ENCODE measurements at places on chromosomes 7 and 10.

DNA sequence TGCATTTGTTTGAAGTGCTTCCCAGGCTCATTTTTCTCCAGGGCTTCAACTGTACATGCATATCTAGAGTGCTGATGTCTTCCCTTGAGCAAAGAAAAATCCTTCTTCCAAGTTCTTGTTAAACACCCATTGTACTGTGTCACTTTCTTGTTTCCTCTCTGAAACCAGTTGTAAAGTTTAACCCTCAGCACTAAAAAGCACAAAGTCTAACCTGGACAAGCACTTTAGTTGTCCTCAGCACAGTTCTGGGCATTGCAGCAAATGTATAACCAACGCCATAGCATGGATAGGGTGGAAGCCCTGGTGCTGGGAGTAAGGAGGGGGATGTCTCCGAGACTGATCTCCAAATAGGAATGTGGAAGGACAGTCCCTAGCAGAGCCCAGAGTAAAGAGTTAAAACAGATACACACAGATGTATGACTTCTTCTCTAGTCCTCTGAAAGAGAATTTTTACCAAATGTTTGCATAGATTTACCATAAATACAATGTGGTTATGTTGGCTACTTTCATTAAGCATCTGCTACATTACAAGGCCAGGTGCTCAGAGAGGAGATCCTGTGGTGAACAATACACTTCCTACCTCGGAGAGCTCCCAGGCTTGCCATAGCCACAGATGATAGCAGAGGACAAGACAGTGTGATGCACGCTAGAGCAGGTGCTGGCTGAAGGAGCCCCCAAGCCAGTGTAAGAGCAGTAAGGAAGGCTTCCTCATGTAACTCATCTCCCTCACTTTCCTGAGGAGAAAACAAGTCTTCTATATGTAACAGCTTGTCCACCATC is 57.0 kb downstream of the DNAJC12 start:
- no peak for DNase-seq

GRCh38 chr7:155357573-155358041 is 59.9 kb downstream of the INSIG1 start:
- DNase-seq: no peak

DNA sequence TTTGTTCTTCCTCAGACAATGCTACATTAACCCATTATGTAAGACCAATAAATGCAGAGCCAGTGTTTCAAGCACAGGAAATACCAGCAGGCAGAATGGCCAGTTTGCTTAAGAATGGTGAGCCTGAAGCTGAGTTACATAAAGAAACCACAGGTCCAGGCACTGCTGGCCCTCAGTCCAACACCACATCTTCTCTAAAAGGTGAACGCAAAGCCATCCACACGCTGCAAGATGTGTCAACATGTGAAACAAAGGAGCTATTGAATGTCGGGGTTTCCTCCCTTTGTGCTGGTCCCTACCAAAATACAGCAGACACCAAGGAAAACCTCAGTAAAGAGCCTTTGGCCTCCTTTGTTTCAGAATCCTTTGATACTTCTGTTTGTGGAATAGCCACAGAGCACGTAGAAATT is 63.8 kb downstream of the TASOR2 start:
- DNase-seq: no peak

DNA sequence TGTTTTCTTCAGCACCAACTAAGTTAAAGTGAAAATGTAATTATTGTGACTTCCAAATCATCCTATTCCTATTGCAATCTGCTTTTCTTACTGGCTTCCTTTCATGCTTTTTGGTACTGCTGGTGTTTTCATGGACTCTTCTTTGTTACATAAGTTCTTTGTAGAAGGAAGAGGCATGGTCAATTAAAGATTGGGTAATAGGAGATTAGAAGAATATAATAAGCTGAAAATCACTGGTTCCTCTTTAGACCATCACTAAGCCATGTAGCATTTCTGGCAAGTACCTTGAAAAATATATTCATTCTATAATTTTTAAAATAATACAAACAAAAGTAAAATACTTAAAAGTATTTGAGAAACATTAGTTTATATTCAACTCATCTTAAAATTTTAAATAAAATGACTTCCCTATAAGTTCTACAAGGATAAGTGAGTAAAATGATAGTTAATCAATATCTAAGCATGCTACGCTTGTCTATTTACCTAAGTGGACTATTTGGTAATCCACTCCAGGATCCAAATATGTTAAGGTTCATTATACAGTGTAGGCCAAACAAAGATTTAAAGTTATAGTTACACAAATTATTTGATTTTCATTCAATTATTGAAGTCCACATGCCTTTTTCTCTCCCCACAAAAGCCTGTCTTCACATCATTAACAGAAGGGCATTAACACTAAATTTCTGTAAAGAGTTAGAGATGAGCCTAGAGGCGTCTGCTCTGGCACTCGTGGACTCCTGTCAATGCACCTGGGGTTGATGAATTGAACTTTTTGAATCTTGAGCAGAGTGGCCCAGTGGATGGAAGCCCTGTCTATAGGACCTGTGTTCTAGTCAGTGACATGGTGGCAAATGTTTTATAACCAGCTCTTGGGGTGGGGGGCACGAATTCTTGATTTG is 408.1 kb downstream of the INHBA start:
- DNase-seq: no peak

DNA sequence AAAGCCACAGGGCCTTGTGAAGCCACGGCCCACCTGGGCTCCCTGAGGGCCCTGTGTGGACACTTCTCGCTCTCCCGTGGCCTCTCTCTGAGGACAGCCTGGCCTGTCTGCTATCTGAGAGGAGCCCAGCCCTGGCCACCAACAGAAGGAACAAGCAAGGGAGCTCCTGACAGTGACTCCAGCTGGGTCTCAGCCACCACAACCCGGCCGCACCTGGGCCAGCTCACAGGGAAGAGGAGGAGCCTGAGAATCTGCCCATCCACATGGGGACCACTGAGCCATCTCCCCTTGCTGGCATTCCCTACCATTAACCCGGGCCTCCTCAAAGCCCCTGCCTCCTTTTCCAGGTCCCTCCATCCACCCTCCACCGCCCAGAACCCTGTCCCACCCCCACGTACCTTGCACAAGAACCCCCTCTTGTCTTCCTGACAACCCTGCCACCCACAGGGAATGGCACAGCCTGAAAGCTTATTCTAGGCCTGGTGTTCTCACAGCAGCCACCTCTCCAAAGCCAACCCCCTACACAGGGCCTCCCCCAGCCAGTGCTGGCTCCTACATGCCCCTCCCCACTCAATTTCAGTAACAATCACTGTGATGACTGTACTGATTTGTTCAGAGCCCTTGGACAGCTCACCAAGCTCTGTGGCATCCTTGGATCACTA is 120.2 kb downstream of the GRID1 start:
- no peak for DNase-seq

DNA sequence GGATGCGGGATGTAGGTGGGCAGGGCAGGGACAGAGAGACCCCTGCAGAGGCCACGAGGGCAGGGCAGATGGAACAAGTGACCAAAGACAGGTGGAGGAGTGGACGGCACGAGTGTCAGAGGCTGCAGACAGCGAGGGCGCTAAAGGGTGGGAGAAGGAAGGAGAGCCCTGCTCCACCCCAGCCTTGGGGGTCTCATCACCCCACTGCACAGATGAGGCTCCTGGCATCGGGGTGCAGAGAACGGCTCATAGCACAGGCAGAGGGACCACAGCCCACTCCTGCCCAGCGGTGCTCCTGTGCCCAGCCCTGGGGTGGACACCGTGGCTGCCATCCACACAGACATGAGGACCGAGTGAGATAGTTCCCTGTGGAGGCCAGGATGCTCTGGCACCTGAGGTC is 2.2 kb upstream of the LAT2 start:
- no peak for DNase-seq

DNA sequence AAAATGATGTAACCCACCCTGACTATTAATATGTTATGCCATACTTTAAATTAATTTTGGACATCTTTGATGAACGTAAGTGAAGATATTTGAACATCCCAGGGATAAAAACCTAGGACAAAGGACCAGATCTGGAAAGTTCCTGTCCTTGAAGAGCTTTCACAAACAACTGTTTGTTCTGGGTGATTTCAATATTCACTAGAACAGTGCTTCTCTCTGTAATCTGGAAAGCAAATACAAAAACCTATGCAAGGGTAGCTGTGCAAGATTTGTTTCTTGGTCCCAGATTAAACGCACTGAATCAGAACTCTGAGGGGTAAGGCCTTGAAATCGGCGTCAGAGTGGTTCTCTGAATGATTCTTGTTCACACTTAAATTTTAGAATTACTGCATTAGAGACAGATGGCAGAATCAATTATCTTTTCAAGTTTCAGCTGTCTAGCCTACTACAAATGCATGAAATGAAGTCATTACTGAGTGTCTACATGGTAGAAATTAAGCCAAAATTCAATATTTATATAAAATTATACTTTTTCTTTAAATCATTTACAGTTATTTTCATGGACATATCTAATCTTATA is 69.6 kb upstream of the CSTF2T start:
- no peak for DNase-seq

GRCh38 chr10:124741922-124742412 is 2.2 kb downstream of the FAM53B start:
- DNase-seq: no peak

DNA sequence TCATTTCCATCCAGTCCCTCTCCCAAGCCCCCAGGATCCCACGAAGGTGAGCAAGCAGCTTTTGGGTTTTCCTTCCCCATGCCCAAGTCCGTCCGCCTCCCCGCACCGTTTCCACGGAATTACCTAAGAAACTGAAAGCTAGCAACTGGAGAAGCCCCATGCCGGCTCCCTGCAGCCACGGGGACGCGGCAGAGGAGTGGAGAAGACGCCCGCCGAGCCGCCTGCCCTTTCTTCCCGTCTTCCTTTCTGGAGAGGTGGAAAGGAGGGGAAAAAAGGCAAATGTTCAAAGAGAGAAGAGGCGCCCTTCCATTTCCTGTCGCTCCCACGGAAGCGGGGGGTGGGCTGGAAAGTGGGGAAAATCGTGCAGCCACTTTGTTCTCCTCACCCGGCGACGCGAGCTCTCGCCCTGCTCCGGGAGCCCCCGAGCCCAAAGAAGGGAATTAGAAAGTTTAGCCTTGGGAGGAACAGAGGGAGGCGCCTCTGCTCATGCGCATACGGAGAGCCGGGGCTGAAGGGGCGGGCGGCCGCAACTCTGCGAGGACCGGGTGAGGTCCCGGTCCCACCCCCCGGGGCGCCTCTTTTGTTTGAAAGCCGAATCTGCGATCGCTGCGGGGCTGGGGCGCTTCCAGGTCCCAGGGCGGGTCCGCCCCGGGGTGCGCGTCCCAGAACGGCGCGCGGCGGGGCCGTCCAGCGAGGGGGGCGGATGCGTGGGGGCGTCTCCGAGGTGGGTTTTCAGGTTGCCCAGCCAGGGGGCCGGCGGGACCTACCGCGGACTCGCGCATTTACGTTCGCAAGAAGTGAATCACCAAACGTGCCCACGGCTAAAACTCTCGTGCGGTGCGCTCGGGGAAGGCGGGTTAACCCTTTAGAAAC is at the start of gene LAMB1:
Gene LAMB1 (minus strand): TSS at position 436 of the 873 bp plus-strand sequence. CDS start 276 bp downstream, at position 160.
- DNase-seq: peak; percentile 80

DNA sequence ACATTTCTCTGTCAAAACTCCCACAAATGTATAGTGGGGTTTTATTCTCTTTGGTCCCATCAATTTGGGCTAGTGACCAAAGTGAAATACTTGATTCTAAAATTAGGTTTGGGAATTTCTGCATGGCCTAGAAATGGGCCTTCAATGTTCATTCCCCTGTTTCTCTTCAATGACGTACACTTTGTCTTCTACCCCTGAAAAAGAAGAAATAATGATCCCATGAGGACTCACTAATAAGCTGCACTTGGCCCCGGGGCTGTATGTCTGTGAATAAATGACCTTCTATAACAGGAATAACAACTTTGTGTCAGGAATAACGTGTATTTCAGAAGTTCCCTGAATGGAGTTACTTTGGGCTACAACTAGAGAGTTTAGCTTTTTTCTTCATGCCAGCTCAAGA is 20.2 kb downstream of the OR6B1 start:
- DNase-seq: no peak

DNA sequence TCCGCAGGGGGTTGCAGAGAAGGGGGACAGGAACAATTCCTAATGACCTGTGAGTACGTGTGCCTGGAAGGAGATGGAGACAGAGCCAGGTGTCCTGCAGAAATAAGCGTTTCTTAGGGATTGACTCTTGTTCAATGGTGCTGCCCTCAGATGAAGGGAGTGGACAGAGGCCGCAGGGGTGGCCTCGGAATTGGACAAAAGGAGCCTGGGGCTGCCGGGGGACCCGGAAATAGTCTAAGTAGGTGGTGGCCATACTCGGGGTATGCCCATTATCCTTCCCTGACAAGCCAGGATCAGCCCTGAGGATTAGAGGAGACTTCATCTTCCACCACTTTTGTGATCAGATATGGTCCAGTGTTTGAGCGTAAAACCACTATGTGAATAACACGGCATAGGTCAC is 39.2 kb downstream of the ELFN1 start:
- DNase-seq: no peak

DNA sequence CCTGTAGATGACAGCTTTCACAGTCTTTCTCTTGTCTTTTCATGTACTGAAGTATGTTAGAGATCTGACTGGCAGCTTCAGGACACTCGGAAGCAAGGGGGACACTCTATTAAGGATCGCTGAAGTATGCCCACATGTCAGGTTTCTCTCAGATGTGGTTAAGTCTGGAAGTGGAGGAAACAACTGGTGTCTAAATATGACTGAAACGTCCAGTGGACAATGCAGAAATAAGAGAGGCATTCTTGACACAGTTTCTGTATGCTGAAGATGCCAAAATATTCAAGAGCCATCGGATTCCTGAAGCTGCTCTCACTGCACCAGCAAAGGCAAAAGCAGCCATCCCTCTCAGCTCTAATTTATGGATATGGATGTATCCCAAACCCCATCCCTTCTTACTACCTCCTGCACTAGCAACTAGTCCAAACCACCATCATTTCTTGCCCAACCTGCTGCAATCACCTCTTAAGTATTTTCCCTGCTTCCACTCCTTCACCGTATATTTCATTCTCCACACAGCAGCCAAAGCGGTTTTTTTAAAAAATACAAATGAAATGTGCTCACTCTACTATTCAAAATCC is 113.4 kb downstream of the REEP3 start:
- no peak for DNase-seq

- DNase-seq: no peak
Observed at GRCh38 chr7:146443102-146443501, 326.5 kb downstream of the CNTNAP2 start.

DNA sequence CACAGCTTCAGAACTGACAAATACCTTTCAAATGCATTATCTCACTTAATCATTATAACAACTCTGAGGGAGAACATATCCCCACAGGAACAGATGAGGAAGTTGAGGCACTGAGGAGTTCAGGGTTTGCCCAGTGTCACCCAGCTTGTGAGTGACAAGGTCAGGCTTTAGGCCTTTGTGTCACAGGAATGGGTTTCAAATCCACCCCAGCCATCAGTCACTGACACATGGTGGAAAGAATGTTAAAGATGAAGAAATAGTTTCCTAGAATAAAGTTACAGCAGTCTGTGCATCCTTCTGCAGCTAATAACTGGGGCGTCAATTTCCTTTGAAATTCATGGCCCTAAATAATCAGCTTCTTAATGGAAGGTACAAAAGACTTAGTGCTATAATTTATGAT is 37.8 kb downstream of the SGCE start:
- DNase-seq: no peak

- DNase-seq: no peak
Observed at GRCh38 chr10:117448802-117449201, 73.6 kb upstream of the PDZD8 start.

Measured in body of pancreas (tissue), 4 donors.